ENCODE measurements at places on chromosomes 3 and 15. TPM values are rescaled to one million over a fixed set of nuclear protein-coding genes. Genes with fewer than 3 reads are reported as not detected.

The TLR9 gene
- total RNA-seq, result not detected

The GREM1 gene
- total RNA-seq, result 0.07 TPM

DNA sequence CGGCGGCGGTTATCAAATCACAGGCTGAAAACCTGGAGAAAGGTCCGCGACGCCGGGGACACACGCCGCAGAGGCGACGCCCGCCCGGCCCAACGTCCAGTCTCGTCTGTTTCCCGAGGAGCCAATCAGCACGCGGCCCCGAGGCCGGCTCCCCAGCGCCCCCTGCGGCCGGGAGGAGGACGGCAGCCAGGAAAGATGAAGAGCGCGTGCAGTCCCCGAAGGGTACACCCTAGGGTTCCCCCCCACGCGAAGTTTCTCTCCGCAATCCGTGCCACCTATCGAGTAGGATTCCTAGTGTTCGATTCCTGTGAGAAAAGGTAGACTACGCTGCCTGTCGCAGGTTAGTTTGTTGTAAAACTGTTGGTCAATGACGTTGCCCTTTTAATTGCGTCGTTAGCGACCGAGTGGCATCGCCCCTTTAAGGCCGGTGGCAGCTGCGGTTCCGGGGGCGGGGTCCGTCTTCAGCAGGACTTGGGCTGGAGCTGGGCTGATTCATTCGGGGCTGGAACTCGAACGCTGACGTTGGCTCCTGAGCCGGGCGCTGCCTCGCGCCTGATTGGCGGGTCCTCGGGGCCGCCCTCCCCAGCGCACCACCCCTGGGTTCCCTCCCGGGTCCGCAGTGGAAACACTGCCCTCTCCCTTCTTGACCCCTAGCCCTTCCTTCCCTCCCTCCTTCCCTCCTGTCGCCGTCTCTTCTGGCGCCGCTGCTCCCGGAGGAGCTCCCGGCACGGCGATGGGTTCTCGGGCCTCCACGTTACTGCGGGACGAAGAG, at the start of the genes CHP1 and EXD1:
TSS of gene CHP1 (plus strand) at position 619 of the 772 bp plus-strand sequence. CDS start at position 734, 115 bp downstream.
TSS of gene EXD1 (minus strand) at position 108 of the 772 bp plus-strand sequence. CDS start 4,182 bp downstream, outside the sequence.
- no peaks in the 10 kb centered on the region for H3K36me3 ChIP-seq
- DNase-seq, result peak; percentile 93
- peak within 1 kb of the TSS; percentile 95 for H3K27ac ChIP-seq
- H3K27me3 ChIP-seq, result peaks cover 10% of the 10 kb centered on the region
- peak within 1 kb of the TSS; percentile 95 for H3K4me3 ChIP-seq

- DNase-seq, result no peak
- H3K27ac ChIP-seq, result no peak overlapping the region
- no peaks in the 10 kb centered on the region for H3K36me3 ChIP-seq
Measured at GRCh38 chr3:10398341-10398740, 77.4 kb upstream of the SEC13 start.

DNA sequence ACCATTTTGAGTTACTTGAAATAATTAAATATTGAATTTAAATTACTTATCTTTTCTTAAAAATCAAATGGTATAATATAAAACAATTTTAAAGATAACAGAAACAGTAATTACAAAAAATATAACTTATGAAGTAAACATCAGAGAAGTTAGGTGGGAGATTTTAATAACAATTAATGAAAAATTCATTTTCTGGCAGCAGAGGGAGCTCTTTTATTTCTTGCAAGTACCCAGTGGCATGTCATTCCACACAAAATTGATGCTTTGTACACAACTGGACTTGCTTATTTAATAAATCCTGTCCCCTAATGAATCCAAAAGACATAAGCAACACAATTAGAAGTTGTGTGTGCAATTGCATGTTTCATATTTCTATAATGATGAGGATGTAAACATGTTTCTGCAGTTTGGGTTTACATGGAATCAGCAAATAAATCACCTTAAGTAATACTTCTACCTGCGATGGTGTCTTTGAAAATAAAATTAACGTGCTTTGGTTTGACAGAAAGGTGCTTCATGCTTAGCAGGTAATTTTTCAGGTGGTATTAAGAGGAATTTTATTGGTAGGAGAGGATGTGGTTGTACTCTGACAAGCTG, 861.3 kb downstream of the ZPLD1 start:
- H3K27me3 ChIP-seq, result no peaks in the 10 kb centered on the region
- no peak for DNase-seq

DNA sequence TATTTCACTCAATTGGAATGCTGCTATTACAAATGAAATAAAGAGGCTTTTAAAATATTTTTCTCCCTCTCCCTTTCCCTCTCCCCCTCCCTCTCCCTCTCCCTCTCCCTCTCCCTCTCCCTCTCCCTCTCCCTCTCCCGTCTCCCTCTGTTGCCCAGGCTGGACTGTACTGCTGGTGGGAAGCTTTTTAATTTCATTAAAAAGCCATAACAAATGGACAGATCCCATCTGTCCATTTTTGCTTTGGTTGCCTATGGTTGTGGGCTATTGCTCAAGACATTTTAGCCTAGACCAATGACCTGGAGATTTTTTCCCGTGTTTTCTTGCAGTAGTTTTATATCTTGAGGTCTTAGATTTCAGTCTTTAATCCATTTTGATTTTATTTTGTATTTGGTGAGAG, 107.2 kb upstream of the LRRC3B start:
- no peak overlapping the region for H3K27ac ChIP-seq
- no peak overlapping the region for H3K4me3 ChIP-seq
- H3K36me3 ChIP-seq, result peaks cover 3% of the 10 kb centered on the region
- H3K4me1 ChIP-seq, result no peaks in the 10 kb centered on the region
- no peak for DNase-seq

Data from neural crest cell (in vitro differentiated cells).